ENCODE measurements at places on chromosomes 7 and 10. TPM values are rescaled to one million over a fixed set of nuclear protein-coding genes. Genes with fewer than 3 reads are reported as not detected.

The CPXM2 gene
- total RNA-seq = 14.6 TPM

The THSD7A gene
- total RNA-seq = 10.4 TPM

GRCh38 chr10:117005026-117005526 is at the start of gene SHTN1:
Gene SHTN1 (minus strand): TSS chr10:117005187. CDS start chr10:117005079, 108 bp downstream.
- peak; percentile 84 for DNase-seq

GRCh38 chr7:111516612-111517011 is 45.7 kb downstream of the IMMP2L start:
- no peak for DNase-seq

DNA sequence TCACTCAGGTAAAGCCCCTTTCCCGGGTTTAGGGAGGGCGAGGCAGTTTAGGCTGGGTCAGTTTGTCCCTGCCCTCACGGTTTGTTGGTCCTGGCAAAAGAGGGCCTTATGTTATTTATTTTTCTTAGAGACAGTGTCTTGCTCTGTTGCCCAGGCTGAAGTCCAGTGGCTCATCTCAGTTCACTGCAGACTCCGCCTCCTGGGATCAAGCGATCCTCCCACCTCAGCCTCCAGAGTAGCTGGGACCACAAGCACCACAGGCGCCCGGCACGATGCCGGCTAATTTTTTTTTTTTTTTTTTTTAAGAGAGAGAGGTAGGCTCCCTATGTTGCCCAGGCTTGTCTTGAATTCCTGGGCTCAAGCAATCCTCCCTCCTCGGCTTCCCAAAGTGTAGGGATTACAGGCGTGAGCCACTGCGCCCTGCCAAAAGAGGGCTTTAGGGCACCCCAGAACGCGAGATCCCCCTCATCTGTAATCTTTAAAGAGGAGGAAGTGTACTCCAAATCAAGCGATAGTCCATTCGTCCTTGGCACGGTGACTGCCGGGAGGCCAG is 626 bp upstream of the BMS1 start:
- DNase-seq = peak; percentile 28

DNA sequence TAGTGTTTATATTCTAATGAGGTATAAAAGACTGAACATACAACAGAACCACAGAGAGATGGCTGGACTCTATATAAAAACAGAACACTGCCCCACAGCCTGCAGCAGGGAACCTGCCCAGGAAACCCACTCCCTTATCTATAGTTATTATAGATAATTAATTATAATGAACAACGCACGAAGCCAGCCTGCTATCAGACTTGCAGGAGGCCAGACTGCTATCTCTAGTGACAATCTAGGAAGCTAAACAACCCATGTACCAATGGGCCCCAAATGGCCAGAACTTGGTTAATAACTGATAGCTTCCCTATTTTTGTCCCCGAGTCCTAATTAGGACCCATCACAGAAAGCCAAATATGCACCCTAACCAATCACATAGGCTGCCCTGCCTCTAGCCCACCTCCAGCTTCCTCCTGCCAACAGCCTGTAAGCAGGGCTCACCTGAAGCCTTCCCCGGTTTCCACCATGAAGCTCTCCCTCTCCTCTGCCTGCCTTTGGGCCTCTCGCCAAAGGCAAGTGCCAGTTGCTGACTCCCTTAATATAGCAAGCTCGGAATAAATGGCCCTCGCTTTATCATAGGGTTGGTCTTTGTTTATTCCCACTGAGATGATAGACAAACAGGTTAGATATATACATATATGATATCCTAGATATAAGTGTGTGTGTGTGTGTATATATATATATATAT is 74.5 kb downstream of the SYPL1 start:
- no peak for DNase-seq

GRCh38 chr10:113422371-113422770 is 130.5 kb upstream of the HABP2 start:
- no peak for DNase-seq

DNA sequence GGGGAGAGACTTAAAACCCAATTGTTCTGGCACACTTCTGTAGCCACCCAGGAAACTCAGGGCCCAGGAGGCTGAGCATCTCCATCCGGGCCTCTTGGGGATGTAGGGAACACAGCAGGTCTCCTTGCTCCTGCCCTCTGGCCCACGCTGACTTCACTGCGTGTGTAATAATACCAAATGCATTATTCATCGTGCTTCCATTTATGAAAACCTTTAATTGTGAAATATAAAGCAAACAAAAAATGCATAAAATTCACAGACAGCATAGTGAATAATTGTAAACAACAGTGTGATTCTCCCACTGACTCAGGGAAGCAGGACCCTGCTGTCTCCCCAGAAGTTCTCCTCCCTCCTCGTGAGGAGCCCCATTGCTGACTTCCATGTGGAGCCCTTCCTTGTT is 70.3 kb upstream of the SHH start:
- no peak for DNase-seq

GRCh38 chr10:79387466-79387973 is 40.3 kb downstream of the PPIF start:
- no peak for DNase-seq
